T-helper 2 cell (primary cell): ENCODE measurements at places on chromosomes 2 and 18.

GRCh38 chr18:76405280-76405679 is 89.8 kb downstream of the ZNF516 start:
- no peak for DNase-seq

- DNase-seq: no peak
Observed at GRCh38 chr2:134081238-134081938, 172.5 kb upstream of the MGAT5 start.

GRCh38 chr2:9618410-9618809 is 12.4 kb downstream of the YWHAQ start:
- DNase-seq: no peak

DNA sequence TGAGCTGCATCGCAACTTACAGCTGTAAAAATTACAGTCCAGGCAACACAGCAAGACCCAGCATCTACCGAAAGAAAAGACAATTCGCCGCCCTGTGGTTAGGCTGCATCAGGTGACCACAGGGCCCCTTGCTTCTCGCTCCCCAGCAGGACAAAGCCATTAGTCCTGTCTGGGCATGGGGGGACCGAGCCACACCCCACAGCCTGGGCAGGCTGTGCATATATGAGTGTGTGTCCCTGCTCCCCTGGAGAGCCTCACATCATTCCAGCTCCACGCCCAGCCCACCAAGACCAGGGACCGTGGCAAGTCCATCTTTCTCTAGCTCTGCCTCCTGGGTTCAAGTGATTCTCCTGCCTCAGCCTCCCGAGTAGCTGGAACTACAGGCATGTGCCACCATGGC is 33.9 kb downstream of the SNORC start:
- DNase-seq: no peak

DNA sequence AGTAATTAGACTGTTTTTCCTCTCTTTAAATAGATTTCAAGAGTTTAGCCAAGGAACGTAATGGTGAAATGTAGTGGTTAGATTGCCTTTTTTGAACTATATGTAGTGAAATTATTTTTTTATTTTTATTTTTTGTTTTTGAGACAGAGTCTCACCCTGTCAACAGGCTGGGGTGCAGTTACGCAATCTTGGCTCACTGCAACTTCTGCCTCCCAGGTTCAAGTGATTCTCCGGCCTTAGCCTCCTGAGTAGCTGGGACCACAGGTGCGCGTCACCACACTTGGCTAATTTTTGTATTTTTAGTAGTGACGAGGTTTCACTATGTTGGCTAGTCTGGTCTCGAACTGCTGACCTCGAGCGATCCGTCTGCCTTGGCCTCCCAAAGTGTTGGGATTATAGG is 60.8 kb downstream of the BIRC6 start:
- no peak for DNase-seq

DNA sequence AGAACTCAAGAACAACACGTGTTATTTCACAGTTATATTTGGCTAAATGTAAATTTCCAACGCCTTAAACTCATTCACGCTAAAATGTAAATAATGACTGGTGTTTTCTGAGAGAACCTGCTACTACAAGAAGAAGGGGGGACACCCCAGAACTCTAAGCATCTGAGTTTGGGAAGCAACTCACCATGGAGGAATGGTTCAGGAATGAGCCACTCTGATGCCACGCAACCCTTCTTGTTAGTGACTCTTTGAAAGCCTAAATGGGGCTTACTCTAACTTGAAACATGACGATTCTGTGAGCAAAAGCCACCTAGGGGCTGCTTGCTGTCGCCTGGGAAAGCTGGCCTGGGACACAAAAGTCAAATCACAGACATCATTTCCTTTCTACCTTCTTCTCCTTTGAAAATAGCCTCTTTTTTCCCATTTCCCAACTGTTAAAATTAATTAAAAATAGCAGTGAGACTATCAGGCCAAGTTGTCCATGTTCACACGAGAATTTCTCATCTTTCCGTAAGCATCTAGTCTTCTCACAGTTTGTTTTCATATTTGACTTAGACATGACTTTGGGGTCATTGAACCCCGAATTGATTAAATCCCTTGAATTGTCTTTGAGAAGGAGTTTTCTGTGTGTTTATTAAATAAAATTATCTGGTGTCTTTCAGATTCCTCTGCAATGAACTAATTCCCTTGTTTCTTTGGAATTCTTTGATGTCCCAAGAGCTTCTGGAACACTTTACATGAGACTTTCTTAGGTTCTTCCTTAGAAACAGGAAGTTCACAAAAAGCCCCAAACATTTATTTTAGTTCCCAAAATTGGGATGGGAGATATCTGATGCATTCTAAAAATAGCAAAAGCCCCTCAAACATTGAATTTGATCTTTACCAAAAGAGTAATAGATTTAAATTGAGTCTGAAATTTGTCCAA is 75.5 kb upstream of the CABLES1 start:
- DNase-seq: no peak

DNA sequence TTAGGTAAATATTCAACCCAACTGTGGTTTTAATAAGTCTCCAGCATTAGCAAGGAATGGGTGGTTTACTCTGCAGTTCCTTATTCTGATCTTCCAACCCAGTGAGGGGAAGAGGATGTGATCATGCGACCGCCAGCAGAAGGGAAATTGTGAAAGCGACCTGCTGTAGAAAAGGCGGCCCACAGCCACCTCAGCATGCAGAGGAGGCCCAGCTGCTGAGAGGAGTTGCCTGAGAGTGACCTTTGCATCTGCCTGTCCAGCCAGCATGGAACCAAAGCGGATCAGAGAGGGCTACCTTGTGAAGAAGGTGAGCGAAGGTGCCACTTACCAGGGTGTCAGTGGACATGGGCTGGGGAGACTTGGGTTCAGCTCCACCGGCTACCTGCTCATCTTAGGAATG is at the start of gene PLEK:
Gene PLEK (plus strand): TSS at position 196 of the 400 bp plus-strand sequence. CDS start 70 bp downstream, at position 266.
- DNase-seq: no peak

- DNase-seq: no peak
Observed at GRCh38 chr18:33210575-33211189, 229.8 kb downstream of the CCDC178 start.
